Ascending aorta (tissue), 2 donors: ENCODE measurements at places on chromosomes 4 and X.

DNA sequence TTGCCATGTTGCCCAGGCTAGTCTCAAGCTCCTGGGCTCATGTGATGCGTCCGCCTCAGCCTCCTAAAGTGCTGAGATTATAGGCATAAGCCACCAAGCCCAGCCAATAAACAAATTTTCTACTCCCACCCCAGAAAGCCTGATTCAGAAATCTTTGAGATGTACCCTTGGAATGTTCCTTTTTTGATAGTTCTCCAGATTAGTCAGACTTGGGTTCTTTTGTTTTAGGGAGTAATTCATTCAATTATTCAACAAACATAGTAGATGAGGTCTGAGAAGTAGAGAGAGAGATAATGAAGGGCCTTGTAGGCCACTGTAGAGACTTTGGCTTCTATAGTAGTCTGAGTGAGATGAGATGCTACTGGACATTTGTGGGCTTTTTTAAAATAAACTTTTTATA, 27.8 kb downstream of the RP2 start:
- no peak overlapping the region for H3K4me3 ChIP-seq
- DNase-seq = no peak
- H3K27ac ChIP-seq = peak overlapping the region; percentile 44
- no peaks in the 10 kb centered on the region for H3K36me3 ChIP-seq

DNA sequence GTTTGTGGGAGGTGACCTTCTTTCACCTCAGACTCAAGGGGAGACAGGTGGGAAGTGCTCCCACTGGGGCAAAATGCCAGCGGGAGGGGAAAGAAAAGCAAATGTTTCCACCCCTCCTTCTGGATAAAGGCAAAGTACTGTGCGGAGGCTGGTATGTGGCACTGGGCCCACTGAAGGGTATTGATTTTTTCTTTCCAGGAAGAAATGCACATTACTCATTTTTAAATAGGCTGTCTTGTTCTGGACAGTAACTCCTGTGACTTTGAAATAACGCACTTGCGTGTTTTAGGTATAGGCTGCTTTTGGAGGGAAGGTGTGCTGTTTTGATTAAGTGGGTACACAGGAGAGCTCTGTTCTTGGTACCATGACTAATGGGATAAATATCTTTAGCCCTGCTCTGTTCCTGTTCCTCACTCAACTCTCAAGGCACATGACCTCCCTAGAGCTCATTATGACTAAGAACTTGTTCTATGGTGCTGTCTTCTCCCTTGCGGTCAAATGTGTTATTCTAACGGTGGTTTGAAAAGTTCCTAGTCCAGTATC, 40.7 kb upstream of the MBTPS2 start:
- DNase-seq = no peak
- H3K4me1 ChIP-seq = no peaks in the 10 kb centered on the region
- no peak overlapping the region for H3K27ac ChIP-seq
- no peak overlapping the region for H3K4me3 ChIP-seq

DNA sequence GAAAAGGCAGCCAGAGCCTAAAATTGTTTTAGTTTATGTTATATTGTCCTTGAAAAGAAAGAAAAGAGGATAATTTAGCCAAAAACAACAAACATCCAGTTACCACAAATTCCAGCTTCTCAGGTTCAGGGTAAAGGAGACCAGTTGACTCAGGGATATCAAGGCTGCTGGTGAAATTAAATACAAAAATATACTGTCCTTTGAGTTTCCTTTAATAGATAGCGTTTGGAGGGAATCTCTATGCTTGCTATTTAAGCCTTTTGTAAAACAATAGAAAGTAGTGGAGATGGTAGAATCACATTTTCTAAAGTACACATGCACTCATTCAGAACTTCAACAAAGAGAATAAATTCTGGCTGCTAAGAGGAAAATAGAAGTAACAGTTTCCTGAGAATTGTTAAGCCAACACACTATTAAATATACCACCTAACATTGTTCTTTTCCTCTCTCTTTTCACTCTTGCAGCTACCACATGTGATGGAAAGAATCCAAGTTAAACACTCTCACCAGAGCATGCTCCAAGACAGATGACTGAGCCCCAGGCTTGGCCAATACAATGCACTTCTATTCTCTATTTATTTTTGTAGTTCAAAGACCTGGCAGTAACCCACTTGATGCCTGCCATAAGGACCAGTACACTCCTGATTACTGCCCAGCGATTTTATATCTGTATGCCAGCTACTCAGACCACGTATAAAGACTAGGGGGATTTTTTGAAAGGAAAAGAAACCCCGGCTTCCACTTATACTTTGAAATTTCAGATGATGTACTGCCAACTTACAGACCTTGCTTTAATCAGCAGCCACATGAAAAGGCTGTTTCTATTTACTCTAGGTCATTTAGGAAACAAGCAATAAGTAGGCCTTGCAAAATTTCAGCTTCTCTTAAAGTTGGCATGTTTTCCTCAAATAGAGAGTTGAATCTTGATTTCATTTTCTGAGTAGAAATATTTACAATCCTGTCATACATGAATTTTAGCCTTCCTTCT, 756.9 kb downstream of the FAT4 start:
- H3K27me3 ChIP-seq = no peaks in the 10 kb centered on the region
- DNase-seq = no peak
- H3K36me3 ChIP-seq = no peaks in the 10 kb centered on the region
- H3K4me3 ChIP-seq = no peak overlapping the region
- no peaks in the 10 kb centered on the region for H3K4me1 ChIP-seq

- no peak overlapping the region for H3K4me3 ChIP-seq
- no peak overlapping the region for H3K27ac ChIP-seq
- no peak for DNase-seq
Measured at GRCh38 chr4:6259886-6260285, 9.8 kb upstream of the WFS1 start.

DNA sequence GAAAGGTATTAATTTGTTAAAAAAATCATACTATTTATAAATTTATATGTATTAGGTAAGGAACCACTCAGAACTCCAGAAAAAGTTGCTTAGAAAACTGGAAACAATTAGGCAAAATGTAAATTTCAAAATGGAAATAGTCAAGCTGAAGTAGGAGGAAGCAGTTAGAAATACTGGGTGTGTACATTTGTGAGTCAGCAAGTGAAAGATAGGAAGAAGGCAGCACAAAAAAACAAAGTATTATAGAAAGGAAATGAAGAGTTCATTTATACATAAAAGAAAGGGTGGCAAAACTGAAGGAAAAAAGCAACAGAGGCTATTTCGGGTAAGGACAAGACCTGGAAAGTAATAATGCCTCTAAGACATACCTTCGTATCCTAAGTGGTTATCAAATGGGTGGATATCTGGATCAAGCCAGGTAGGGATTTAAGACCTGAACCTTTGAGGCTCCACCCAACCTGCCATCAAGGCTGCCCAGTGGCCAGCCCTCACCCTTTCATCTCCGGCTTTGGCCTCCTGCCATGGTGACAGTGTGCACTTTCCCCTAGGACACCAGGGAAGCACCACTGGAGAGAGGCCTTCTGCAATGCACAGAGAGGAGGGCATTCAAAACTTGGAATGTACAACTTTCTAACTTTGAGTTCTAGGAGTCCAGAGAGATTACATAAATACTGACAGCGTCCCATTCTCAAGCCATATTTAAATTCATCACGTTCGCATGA, at the start of gene LRRC66:
TSS of gene LRRC66 (minus strand) at position 428 of the 722 bp plus-strand sequence. CDS start 2,750 bp downstream, outside the sequence.
- H3K4me1 ChIP-seq = no peaks in the 10 kb centered on the region
- H3K4me3 ChIP-seq = no peak within 1 kb of the TSS
- no peak within 1 kb of the TSS for H3K27ac ChIP-seq
- DNase-seq = no peak

DNA sequence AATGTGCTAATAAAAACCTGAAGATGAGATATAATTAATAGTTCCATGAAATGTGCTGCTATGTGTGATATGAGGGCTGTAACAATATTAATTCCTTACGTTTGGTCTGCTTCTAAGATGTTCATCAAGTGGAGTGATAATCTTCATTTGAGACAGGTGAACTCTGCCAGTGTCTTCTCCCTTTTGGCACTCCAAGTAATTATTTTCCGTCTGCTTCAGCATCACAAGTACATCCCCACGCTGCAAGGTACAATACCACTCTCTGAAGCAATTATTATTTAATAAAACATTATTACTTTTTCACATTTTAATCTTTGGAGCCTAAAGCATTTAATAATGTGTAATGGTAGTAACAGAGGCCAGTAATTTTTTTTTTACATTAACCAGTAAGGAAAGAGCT, 44.4 kb downstream of the RPS3A start:
- DNase-seq = no peak
- H3K4me3 ChIP-seq = no peak overlapping the region
- no peak overlapping the region for H3K27ac ChIP-seq
- peaks cover 75% of the 10 kb centered on the region for H3K36me3 ChIP-seq
